Activated CD8-positive, alpha-beta T cell treated with anti-CD3 and anti-CD28 coated beads, Interleukin-2, amount 10 ng/mL, durations not matched to agents 7 days and 5 days (primary cell): ENCODE measurements at places on chromosomes 5 and 9. TPM values are rescaled to one million over a fixed set of nuclear protein-coding genes. Genes with fewer than 3 reads are reported as not detected.

DNA sequence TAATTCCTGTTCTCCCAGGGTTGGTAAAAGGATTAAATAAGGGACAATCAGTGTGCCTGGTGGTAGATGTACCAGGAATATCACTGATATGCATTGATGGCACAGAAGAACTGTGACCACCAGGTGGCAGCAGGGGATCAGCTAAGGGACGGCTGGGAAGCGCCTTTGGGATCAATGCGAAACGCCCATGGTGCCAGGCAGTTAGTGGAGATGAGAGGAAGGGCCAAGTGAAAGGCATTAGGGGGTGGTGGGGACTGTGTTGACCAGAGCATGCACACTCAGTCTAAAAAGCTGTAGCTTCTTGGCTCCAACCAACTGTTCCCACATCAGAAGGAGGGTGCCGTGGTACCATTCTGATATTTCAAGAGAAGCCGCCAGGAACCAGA, 55.6 kb downstream of the ARHGEF37 start:
- H3K27me3 ChIP-seq, result no peaks in the 10 kb centered on the region
- DNase-seq, result peak; percentile 65
- H3K36me3 ChIP-seq, result no peaks in the 10 kb centered on the region
- H3K4me1 ChIP-seq, result peaks cover 7% of the 10 kb centered on the region
- no peak overlapping the region for H3K27ac ChIP-seq
- no peak overlapping the region for H3K4me3 ChIP-seq

Gene GMCL2
- not detected for total RNA-seq

Gene NR6A1
- total RNA-seq, result 0.26 TPM

Gene FER
- 5.9 TPM for total RNA-seq

DNA sequence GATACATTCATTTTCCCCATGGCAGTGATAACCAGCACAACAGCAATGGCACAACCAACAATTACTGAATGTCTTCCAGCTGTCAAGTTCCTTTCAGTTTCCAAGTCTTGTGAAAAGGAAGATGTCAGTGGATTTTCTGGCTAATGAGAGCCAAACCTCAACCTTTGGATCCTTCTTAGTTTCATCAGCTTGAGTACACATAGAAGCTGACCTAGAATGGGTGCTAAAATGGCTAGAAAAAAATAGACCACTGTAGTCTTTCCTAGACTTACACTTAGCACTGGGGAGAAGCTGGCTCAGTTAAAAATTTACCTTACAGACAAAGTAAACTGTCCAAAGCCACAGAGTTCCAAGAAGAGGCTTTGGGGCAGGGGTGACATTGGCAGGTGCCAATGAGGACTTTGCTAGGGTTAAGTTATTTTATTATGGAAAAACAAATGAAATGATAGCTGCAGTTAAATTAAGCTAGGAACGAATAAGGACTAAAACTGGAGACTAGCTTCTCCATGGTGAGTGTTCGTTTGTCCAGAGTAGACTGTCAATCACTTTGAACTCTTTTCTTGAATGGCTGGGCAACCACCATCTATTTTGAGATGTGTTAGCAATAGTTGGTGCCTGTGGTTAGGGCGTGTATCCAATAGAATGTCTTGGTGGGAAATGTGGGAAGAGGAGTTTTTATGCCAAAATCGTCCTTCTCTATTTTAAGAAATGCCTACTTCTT, 25.9 kb upstream of the TXN start:
- no peak overlapping the region for H3K27ac ChIP-seq
- DNase-seq, result no peak
- no peaks in the 10 kb centered on the region for H3K27me3 ChIP-seq
- H3K4me1 ChIP-seq, result no peaks in the 10 kb centered on the region
- no peaks in the 10 kb centered on the region for H3K36me3 ChIP-seq

DNA sequence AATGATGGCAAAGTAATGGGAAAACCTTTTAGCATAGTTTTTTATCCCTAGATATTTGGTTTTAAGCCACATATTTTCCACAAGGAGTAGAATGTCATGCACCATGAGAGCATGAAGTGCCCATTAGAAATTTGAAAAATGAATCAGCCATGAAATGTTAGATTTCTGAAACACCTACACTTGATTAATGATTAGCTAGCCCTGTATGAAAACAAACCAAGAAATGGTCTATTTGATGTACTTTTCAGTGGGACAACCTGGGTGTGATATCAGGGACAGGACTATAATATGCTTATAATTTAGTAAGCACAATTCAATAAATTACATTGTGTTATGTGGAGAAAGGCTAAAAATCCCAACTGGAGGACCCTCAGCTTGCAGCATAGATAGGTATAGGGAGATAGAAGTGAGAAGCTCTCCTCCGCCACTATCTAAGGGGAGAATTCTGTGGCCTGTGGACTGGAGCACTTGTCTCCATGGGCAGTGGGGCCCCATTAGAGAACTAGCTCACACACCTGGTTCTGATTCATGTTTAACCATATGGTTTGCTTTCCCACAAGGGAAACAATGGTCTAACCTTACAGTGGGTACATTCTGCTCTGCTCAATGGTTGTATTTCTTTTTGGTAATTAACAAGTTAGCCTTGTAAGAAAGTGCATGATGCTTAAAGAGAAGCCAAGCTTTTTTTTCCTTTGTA, 35.2 kb downstream of the NUP214 start:
- no peak for DNase-seq
- H3K36me3 ChIP-seq, result peaks cover 49% of the 10 kb centered on the region
- H3K27me3 ChIP-seq, result no peaks in the 10 kb centered on the region
- H3K4me1 ChIP-seq, result no peaks in the 10 kb centered on the region
- no peak overlapping the region for H3K4me3 ChIP-seq

GRCh38 chr5:62585751-62586150, 7.1 kb downstream of the LRRC70 start:
- no peak overlapping the region for H3K4me3 ChIP-seq
- DNase-seq, result no peak
- peaks cover 9% of the 10 kb centered on the region for H3K36me3 ChIP-seq
- no peak overlapping the region for H3K27ac ChIP-seq
- peaks cover 23% of the 10 kb centered on the region for H3K4me1 ChIP-seq

Gene SYNPO
- 0.10 TPM for total RNA-seq

- H3K36me3 ChIP-seq, result no peaks in the 10 kb centered on the region
- no peaks in the 10 kb centered on the region for H3K4me1 ChIP-seq
- no peak overlapping the region for H3K27ac ChIP-seq
- DNase-seq, result no peak
- peaks cover 22% of the 10 kb centered on the region for H3K27me3 ChIP-seq
These were observed 98.8 kb upstream of the EFNA5 start for GRCh38 chr5:107769519-107769918.

Gene SH2D3C
- 77.5 TPM for total RNA-seq

- H3K27me3 ChIP-seq, result no peaks in the 10 kb centered on the region
- DNase-seq, result no peak
- H3K36me3 ChIP-seq, result no peaks in the 10 kb centered on the region
- no peak overlapping the region for H3K27ac ChIP-seq
- no peaks in the 10 kb centered on the region for H3K4me1 ChIP-seq
These were observed 1349.6 kb upstream of the C9orf72 start for GRCh38 chr9:28922891-28923290.

- H3K4me3 ChIP-seq, result no peak overlapping the region
- H3K27ac ChIP-seq, result no peak overlapping the region
- H3K36me3 ChIP-seq, result no peaks in the 10 kb centered on the region
- H3K27me3 ChIP-seq, result peaks cover 11% of the 10 kb centered on the region
- no peak for DNase-seq
These were observed 160.1 kb upstream of the SPRY4 start for GRCh38 chr5:142484821-142485387.

GRCh38 chr5:128083811-128084227, 253 bp downstream of the SLC12A2 start:
- DNase-seq, result no peak
- peaks cover 50% of the 10 kb centered on the region for H3K4me1 ChIP-seq
- peak overlapping the region; percentile 26 for H3K4me3 ChIP-seq
- peaks cover 18% of the 10 kb centered on the region for H3K36me3 ChIP-seq

Gene SLC25A48
- not detected for total RNA-seq

Gene IL5
- not detected for total RNA-seq

- no peak within 1 kb of the TSS for H3K4me3 ChIP-seq
- H3K27ac ChIP-seq, result no peak within 1 kb of the TSS
- H3K4me1 ChIP-seq, result no peaks in the 10 kb centered on the region
- H3K27me3 ChIP-seq, result no peaks in the 10 kb centered on the region
- H3K36me3 ChIP-seq, result no peaks in the 10 kb centered on the region
These were observed at the start of gene C6 for GRCh38 chr5:41213340-41213739. C6 (minus strand) TSS chr5:41213532; CDS start chr5:41203230, 10,302 bp downstream.

Gene EIF4E1B
- total RNA-seq, result not detected

GRCh38 chr9:68998385-68998784, 15.5 kb downstream of the PRKACG start:
- H3K4me3 ChIP-seq, result no peak overlapping the region
- peaks cover 7% of the 10 kb centered on the region for H3K27me3 ChIP-seq
- H3K36me3 ChIP-seq, result no peaks in the 10 kb centered on the region
- DNase-seq, result no peak
- no peak overlapping the region for H3K27ac ChIP-seq

GRCh38 chr9:89891221-89891590, 286.4 kb downstream of the GADD45G start:
- no peak overlapping the region for H3K4me3 ChIP-seq
- no peak overlapping the region for H3K27ac ChIP-seq
- H3K36me3 ChIP-seq, result no peaks in the 10 kb centered on the region

DNA sequence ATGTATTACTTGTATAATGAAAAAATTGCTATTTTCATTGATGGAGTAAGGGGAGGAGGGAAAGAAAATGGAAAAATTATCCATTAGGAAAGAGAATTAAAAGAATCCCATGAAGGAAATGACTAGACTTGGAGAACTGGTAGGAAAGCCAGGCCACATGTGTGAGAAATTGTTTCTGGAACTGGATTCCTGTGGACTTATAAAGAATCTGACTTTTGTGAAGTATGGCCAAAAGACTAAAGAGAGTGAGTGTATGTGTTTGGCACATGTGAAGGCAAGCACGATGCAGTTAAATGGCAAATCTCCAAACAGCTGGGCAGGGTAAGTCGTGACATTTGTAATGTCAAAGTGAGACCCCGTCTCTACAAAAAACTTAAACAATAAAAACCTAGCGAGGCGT, 89.4 kb downstream of the MTX3 start:
- H3K4me3 ChIP-seq, result no peak overlapping the region
- no peaks in the 10 kb centered on the region for H3K4me1 ChIP-seq
- H3K27me3 ChIP-seq, result peaks cover 18% of the 10 kb centered on the region
- H3K27ac ChIP-seq, result no peak overlapping the region
- DNase-seq, result no peak
- no peaks in the 10 kb centered on the region for H3K36me3 ChIP-seq

- no peaks in the 10 kb centered on the region for H3K36me3 ChIP-seq
- no peaks in the 10 kb centered on the region for H3K4me1 ChIP-seq
- no peak for DNase-seq
- H3K27me3 ChIP-seq, result no peaks in the 10 kb centered on the region
These were observed 13.6 kb upstream of the SPATA31E1 start for GRCh38 chr9:87869082-87869481.

Gene IL7R
- 45.4 TPM for total RNA-seq

DNA sequence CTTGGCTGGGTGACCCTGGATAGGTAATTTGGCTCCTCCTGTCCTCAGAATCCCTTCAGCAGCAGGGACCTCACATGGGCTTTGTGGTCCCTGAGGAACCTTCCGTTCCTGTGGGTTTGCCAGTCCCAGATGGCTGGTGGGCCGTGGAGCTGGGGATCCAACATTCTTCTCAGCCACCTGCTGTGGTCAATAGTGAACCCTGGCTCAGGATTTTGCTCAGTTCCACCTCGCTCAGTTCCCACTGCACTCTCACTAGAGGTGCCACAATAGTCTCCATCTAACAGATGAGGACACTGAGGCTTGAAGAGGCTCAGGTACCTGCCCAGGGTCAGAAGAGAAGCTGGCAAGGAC, 17.1 kb upstream of the SPOUT1 start:
- no peaks in the 10 kb centered on the region for H3K27me3 ChIP-seq
- H3K4me1 ChIP-seq, result peaks cover 3% of the 10 kb centered on the region
- H3K27ac ChIP-seq, result no peak overlapping the region
- no peak overlapping the region for H3K4me3 ChIP-seq

DNA sequence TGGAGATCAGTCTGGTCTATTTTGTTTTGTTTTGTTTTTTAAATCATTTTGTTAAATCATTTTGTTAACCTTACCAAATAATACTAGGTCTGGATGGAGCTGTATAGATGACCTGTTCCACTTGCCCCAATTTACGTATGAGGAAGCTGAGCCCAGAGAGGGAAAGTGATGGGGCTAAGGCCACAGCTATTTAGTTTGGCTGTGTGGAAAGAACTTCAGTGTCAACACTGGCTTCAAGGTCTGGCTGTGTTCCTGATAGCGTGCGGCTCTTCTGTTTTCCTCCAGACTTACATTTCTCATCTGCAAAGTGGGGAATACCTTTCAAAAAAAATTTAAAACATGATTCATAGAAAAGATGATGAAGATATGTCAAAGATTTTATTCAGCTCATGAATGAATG, 112.5 kb downstream of the PTTG1 start:
- H3K4me3 ChIP-seq, result no peak overlapping the region
- no peak for DNase-seq
- H3K36me3 ChIP-seq, result no peaks in the 10 kb centered on the region
- H3K27me3 ChIP-seq, result peaks cover 3% of the 10 kb centered on the region
- no peaks in the 10 kb centered on the region for H3K4me1 ChIP-seq
- H3K27ac ChIP-seq, result no peak overlapping the region

DNA sequence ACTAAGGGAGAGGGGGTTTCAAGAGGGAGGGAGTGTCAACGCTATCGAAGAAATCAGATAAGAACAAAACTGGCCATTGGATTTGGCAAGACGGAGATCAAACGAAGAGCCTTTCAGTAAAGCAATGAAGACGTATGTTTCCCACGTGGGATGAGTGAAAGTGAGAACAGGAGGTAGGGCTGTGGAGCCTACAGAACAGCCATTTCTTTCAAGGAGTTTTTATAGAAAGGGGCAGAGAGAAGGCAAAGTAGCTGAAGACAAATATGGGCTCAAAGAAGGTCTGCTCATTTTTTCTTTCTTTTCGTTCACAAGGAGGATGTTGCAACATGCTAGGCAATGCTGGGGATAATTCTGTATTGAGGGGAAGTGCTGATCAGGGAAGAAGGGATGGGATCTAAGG, 98.3 kb downstream of the SUSD1 start:
- H3K4me3 ChIP-seq, result no peak overlapping the region
- H3K4me1 ChIP-seq, result peaks cover 31% of the 10 kb centered on the region
- no peak for DNase-seq
- H3K27me3 ChIP-seq, result no peaks in the 10 kb centered on the region
- no peak overlapping the region for H3K27ac ChIP-seq
- H3K36me3 ChIP-seq, result peaks cover 13% of the 10 kb centered on the region

DNA sequence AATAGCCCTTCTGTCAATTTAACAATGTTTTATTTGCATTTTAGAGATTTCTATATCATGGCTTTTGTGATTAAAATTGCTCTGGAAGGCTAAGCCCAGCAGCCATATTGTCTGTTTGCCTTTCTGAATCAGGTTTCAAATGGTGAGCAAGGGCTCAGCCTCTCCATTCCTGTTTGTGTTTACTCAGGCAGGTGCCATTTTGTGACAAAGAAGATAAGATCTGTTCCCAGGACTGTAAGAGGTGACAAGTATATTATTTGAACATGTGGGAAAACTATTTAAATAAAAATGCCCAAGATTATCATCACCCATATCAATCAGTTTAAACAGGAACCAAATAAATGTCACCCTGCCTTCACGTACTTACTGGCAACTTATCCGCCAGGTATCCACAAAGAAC, 641.3 kb upstream of the KLF4 start:
- H3K36me3 ChIP-seq, result no peaks in the 10 kb centered on the region
- no peak overlapping the region for H3K27ac ChIP-seq
- no peak overlapping the region for H3K4me3 ChIP-seq
- H3K4me1 ChIP-seq, result no peaks in the 10 kb centered on the region

Gene FGF1
- not detected for total RNA-seq

GRCh38 chr9:78574354-78575045, 277.6 kb downstream of the PSAT1 start:
- DNase-seq, result no peak
- H3K27me3 ChIP-seq, result no peaks in the 10 kb centered on the region
- H3K36me3 ChIP-seq, result no peaks in the 10 kb centered on the region
- H3K4me3 ChIP-seq, result no peak overlapping the region
- H3K4me1 ChIP-seq, result no peaks in the 10 kb centered on the region
- H3K27ac ChIP-seq, result no peak overlapping the region

Gene SEMA6A
- not detected for total RNA-seq

Gene ZNF484
- 10.4 TPM for total RNA-seq
